Hypothalamus (tissue), 51 donors: ENCODE measurements at places on chromosomes 7 and 10.

GRCh38 chr10:91520661-91521060 lies 110.5 kb downstream of the HECTD2 start:
- no peak for DNase-seq

GRCh38 chr7:116757283-116757682 lies 85.3 kb downstream of the MET start:
- DNase-seq: no peak

DNA sequence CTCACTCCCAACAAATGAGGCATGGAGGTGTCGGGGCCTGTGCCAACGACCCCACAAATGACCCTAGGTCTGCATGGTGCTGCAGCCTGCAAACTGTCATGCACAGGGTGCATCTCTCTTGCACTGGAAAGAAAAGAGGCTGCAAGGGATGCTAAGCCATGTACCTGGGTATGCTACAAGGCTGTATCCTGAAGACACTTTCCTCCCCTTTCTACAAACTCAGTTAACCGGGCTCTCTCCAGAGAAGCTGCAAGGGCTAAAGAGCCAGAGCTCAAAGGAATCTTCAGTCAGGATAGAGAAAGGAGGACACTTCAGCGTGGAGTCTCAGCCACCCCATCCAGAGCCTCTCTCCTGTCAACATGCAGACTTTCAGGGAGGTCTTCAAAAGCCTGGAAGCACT lies 449.0 kb downstream of the GRID1 start:
- no peak for DNase-seq

DNA sequence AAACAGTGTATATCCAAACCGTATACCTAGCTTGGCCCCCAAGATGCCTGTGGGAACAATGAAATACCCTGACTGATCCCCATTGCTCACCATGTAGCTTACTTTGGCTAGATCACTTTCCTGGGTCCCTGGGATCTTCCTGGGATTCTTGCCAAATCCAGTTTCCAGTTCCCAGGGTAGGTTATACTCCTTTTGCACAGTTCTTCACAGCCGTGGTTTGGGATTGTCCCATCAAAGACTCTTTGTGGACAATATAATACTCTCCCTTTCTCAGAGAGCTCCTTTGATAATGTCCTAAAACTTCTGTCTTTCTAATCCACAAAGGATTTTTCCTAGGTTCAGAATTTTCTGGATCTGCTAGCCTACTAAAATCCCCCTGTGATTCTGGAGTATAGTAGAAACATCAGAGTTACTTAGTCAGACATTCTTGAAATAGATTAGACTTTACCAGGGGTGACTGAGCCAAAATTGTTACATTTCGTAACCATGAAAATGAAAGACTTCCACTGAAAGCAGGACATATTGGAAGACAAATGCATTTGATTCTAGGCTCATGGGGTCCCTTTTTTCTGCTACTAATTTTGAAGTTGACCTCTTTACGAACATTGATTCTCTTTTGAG lies 388.3 kb upstream of the ETV1 start:
- DNase-seq: no peak

GRCh38 chr10:49089152-49089551 lies 26.2 kb downstream of the VSTM4 start:
- no peak for DNase-seq

DNA sequence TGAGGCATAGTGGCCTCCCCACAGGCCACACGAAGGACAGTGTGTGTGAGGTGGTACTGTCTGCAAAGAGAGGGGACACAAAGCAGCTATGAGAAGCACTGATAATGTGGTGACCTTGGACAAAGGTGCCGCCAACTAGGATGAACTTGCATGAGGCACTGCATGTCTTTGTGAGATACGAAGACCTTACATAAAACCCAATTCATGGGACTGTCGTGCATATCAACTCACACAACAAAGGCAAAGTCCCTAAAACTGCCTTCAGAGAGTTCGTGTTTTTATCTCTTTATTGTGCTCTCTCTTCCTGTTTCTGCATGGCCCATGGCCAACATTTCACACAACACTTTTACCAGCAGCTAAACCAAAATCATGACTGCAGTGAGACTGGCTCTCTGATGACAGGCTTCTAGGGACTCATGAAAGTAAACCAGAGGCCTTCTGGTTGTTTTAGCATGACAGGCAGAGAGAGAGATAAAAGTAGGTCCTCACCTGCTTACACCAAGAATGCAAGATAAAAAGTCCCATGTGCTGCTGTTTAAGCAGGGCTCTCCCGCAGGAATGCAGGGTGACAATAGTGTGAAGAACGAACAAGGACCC lies 347.8 kb downstream of the ELMO1 start:
- DNase-seq: no peak
